Activated CD4-positive, alpha-beta T cell treated with anti-CD3 and anti-CD28 coated beads for 48 hours (primary cell): ENCODE measurements at places on chromosomes 7 and 10.

DNA sequence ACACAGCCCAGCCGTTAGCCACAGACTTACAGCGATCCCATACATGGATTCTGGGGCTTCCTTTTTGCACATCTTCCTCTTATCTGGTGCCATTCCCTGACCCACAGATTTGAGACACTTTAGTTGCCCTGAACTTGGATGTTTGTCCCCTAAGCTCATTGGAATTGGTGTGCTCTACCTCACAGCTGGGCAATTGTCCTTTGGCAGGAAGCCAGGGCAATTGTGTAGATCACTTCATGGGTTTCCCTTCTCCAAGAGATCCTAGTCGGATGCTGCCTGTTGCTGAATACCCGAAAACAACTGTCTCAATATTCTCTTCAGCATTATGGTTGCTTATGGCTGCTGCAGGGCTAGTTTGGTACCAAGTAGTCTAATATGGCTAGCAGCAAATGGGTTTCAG lies 470.7 kb upstream of the MKI67 start:
- no peak for DNase-seq

DNA sequence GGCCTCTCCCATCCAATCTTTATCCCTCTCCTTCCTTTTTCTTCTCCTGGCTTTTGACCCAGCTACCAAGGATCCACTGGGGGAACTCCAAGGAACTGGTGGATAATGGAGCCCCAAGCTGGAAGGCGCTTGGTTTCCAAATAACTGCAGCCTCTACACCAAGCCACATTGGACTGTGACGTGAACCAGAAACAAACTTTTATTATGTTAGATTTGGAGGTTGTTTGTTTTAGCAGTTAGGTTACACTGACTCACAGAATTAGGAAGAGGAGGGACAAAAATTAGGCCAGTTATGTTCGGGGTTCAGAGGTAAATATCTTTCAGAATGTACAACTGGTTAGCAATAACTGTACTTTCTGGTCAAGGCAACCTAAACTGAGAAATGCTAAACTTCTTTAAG lies 21.3 kb upstream of the ANK3 start:
- no peak for DNase-seq

DNA sequence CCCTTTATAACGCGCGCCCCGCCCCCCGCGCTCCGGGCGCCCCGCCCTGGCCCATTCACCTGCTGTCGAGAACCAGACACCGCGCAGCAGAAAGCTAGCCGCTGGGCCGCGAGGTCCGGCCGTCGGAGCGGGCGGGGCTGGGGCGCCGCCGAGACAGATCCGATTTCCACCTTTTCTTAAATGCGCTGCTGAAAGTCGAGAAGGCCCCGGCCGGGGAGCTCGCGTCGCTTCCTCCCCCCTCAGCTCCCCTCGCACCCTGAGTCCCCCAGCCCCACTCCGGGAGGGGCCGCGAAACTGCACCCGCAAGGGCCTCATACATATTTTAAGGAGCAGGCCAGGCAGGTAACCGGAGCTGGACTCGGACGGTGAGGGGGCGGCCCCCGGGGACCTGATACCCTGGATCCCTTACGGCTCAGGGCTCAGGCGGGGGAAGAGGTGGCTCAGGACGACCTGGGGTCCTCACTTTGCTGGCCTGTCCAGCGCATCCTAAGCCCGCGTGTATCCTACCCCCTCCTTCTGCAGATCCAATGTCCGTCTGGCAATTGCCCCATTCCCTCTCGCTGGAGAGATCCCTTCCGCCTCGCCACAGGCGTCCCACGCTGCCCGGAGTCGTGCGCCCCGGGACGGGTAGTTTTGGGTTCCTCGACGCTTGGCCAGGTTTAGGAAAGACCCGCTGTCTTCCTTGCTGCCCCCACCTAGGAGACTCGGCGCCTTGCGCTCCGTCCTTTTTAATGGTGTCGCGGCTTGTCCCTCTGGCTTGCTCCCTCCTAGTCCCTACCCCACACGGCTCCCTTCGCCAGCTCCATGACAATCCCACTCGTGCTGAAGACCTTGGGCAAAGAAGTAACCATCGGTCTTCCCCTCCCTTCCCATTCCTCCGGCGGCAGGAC lies 170.6 kb downstream of the UBE2H start:
- peak; percentile 11 for DNase-seq

DNA sequence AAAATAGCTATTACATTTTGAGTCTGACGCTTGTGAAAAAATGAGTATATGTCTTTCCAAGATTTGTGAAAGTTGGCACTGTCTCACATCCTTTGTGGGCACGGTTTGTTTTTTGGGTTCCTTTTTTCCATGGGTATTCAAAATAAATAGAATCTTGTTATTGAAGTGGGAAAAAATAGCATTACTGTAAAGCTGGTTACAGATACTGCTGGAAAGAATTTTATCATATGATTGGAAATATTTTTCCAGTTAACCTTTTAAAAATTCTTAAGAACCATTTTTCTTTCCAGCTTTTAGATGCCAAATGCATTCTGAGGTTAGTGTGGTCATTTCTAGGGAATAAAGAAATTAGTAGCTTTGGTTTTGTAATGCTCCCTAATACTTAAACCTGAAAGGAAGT lies 11.4 kb downstream of the NET1 start:
- DNase-seq, result no peak

DNA sequence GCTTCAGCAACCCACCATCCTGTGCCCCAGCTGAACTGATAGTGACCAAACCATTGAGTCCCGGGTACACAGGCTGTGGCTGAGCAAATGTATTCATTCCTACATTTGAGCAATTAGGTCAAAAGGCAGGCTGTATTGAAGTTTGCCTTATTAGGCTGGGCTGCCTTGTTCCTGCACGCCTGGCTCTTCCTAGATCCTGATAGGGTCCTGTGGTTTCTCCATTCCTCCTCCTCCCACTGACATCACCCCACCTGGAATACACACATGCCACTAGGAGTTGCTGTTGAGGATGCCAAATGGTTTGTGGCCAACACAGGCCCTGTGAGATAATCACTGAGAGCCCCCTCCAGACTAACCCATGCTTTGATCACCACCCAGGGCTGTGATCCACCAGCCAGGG lies 66.4 kb upstream of the FGFR2 start:
- no peak for DNase-seq
